ENCODE measurements at places on chromosomes 5 and 9.

DNA sequence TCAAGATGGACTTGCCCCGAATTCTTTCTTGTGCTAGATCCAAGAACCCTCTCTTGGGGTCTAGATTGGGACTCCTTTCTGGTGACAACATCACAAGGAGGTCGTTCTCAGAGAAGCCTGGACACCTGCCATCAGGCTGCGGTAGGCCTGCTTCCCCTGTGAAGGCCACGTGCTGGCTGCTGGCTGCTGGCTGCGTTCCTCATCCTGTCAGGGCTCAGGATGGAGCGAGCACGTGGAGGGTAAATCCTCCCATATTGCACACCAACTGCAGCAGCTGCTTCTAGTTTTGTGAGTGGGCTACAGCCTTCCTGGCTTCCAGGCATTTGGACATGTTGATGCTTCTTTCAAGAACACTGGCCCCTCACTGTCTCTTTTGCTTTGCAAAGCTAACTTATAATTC, 95.6 kb downstream of the HSPA4 start:
- DNase-seq, result peak; percentile 41

DNA sequence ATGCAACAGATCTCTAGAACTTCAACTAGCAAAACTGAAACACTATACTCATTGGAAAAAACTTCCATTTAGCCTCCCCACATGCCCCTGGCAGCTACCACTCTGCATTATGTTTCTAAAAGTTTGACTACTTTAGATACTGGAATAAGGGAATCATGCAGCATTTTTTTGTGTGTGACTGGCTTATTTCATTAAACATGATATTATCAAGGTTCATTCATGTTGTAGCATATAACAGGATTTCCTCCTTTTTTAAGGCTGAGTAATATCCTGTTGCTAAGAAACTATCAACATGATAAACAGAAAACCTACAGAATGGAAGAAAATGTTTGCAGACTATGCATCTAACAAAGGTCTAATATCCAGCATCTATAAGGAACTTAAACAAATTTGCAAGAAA, 597.9 kb downstream of the DMRTA1 start:
- DNase-seq, result no peak

DNA sequence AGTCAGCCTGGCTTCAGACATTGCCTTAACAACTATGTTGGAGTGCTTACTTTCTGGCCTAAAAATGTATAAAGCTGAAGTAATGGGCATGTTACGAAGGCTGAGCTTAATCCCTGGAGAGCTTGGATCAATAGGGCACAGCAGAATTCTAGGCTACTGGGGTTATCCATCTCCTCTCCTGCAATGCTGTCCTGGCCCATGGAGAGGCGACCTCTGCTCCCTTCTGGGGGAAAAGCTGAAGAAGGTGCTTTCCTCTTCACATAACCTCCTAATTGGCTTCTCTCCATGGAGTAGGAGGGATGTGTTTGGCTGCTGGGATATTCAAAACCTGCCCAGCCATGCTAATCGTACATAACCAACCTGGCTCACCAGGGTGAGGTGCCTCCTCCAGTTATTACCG, 403.5 kb downstream of the DMRT2 start:
- no peak for DNase-seq

- DNase-seq, result no peak
These were observed 13.7 kb upstream of the RUFY1 start for GRCh38 chr5:179536676-179537075.

- DNase-seq, result peak; percentile 80
These were observed 829 bp downstream of the ANXA1 start for GRCh38 chr9:73152543-73152844.

GRCh38 chr5:107570181-107570580, 100.6 kb downstream of the EFNA5 start:
- no peak for DNase-seq
